Bronchial epithelial cell (primary cell): ENCODE measurements at places on chromosomes 2 and 18.
A peak's percentile ranks its signal among the peaks of the same experiment; 100 is the strongest.

GRCh38 chr2:239864247-239865058, 160.7 kb downstream of the NDUFA10 start:
- DNase-seq, result no peak

- DNase-seq, result peak; percentile 41
Measured at GRCh38 chr2:120779781-120780283, 44.2 kb downstream of the GLI2 start.

- DNase-seq, result peak; percentile 86
Measured at GRCh38 chr18:46152808-46153617, 48.8 kb downstream of the HAUS1 start.

GRCh38 chr2:221517696-221518151, 54.4 kb downstream of the EPHA4 start:
- DNase-seq, result peak; percentile 60

DNA sequence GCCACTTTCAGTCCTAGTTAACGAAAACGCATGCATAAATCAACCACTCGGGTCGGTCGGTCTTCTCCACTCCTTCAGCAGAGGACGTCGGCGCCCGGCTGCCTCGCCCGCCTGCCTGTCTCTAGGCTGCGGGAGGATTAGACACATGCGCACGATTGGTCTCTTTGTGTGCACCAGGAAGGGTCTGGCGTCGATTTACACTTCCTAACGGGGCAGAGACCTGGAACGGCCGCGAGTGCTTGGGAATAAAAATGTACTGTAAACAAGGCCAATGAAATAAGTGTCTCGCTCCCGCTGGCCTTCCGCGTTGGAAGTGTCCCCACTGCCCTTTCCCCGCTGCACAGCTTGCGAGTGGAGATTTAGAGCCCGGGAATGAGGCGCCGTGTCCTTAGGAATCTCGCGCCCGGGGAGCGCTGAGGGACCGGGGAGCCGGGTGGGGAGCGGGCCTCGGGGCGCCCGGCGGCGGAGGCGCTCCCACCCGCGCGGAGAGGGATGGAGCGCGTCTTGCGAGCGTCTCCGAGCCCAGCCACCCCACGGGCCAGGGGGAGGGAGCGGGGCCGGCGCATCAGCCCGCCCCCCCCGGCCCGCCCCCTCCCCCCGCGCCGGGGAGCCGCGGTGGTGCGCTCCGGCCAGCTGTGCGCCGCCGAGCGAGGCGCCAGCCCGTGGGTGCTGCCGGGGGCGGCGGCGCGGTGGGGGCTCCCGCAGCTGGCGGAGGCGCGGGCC, at the start of gene DOK6:
Gene DOK6 (plus strand): TSS at position 636 of the 723 bp plus-strand sequence.
- peak; percentile 4 for DNase-seq

GRCh38 chr2:157751462-157752058, 122.9 kb upstream of the ACVR1C start:
- DNase-seq, result peak; percentile 40

DNA sequence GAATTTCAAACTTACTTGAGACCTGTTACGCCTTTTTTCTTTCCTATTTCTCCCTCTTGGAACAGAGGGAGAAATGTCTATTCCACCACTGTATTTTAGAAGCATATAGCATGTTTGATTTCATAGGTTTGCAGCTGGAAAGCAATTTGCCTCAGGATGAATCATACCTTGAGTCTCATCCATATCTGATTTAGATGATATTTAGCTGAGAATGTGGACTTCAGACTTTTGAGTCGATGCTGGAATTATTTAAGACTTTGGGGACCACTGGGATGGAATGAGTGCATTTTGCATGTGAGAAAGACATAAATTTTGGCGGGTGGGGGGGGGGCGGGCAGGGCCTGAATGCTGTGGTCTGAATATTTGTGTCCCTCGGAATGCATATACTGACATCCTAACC, 282.7 kb upstream of the STON1 start:
- no peak for DNase-seq

- DNase-seq, result no peak
Measured at GRCh38 chr2:134122610-134123009, 131.3 kb upstream of the MGAT5 start.

GRCh38 chr2:27942612-27943547, 52.4 kb downstream of the BABAM2 start:
- DNase-seq, result no peak

GRCh38 chr2:73114273-73114867, 1.6 kb upstream of the RAB11FIP5 start:
- peak; percentile 36 for DNase-seq

GRCh38 chr18:70200286-70200685, 5.2 kb downstream of the RTTN start:
- DNase-seq, result no peak

DNA sequence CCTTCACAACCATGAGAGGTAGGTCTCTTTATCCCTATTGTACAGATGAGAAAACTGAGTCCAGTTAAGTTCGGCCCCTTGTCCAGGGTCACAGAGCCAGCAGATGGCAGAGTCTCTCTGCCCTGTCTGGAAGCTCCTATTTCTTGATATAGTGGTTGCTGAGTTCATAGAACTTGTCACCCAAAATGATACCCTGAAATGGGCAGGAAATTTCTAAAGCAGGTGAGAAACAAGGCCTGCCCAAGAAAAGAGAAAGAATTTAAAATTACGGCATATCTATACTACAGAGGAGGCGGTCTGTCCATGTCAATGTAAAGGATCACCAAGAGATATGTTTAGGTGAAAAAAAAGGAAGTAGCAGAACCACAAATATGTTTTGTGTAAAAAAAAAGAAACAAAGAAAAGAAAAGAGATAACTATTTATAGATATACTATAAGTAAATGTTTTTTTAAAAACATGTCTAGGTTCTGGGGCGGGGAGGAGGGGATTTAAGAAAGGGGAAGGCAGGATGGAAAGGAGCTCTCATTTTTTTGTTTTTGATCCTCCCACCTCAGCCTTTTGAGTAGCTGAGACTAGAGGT, 39.8 kb downstream of the MYO7B start:
- no peak for DNase-seq

- DNase-seq, result no peak
Measured at GRCh38 chr18:49934457-49934856, 121.1 kb upstream of the ACAA2 start.

DNA sequence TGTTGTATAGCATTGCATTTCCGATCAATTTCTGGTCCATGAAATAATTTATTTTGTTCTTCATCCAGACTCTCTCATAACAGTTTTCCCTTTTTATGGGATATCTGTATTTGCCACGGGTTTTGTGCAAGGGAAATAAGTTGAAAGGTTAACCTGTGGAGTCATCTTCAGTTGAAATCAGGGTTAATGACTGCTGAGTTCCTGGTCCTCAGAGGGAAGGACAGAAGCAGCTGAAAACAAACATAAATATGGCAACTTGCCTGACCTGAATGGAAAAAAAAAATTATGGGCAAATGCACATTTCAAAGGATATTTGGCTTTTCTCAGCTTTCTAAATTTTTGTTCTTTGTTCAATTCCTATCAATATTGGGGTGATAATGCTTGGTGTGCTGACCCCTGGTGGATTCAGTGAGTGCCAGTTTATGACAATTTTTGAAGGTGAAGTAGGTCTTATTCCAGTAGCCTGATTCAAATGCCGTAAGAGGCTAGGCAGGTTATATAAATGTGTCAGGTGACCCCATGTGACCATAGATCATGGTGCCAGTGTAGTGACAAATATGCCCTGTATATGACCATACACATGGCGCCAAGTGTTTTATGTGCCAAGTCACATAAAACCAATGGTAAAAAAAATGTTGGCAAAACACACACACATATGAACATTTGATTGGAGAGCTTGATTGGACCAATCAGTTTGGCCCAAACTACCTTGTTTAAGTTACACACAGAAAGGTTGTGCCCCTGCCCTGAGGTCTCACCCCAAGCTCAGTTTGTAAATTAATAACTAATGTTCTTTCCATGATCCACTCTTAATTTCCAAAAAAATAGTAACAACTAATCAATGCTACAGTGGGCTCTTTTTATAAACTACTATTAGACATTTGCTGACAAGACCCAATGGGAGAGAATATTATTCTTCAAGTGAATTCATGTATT, 47.6 kb upstream of the FAM124B start:
- peak; percentile 43 for DNase-seq

GRCh38 chr2:220282236-220282635, 654.8 kb downstream of the SLC4A3 start:
- DNase-seq, result peak; percentile 35

DNA sequence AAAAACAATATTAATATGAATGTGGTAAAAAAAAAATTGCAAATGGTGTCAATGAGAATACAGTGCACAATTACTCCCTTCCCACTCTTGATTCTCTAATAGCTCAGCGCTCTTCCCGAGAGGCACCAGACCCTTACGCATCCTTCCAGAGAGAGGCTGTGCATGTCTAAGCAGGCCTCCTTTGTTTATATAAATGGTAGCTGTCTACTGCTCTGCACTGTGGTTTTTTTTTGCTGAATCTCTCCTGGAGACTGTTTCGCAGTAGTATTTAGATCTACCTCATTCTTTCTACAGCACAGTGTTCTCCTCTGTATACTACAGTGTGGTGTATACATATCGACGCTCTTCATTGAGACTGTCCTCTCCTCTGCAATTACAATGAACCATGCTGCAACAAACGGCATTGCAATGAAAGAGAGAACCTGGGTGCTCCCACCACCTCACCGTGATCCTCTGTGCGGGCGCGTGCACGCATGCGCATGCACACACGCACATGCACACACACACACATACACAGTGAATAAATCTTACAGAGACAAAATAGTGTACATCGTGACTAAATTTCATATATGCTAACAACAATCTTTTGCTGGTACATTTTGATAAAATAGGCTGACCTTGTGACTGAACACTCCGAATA, 19.4 kb downstream of the SEPTIN10 start:
- DNase-seq, result peak; percentile 76

- peak; percentile 64 for DNase-seq
Measured at GRCh38 chr2:197972061-197972460, 167.7 kb downstream of the PLCL1 start.

DNA sequence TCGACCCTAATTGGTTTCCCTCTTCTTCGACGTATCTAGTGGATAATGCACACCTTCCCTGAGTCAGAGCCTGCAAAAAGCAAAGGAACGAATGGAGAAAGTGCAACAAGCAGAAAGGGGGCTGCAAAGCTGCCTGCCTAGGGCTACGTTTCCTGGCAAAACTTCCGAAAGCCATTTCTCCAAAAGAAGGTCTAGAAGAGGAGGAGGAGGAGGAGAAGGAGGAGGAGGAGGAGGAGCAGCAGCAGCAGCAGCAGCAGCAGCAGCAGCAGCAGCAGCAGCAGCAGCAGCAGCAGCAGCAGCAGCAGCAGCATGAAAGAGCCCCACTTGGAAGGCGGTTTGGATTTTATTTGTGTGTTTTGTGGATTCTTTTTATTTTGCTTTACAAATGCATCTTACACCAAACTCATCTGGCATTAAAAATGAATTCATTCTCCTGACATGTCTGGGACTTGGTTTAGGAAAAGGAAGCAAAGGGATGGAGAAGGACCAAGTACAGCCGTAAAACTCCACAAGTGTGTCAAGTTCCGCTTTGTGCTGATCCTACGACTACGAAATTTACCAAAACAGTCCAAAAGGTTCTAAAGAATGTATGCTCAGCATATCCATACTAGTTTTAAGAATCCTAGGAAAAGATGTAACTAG, 2.0 kb downstream of the TCF4 start:
- DNase-seq, result peak; percentile 20

- DNase-seq, result no peak
Measured at GRCh38 chr2:109174214-109174613, 45.2 kb downstream of the SH3RF3 start.

DNA sequence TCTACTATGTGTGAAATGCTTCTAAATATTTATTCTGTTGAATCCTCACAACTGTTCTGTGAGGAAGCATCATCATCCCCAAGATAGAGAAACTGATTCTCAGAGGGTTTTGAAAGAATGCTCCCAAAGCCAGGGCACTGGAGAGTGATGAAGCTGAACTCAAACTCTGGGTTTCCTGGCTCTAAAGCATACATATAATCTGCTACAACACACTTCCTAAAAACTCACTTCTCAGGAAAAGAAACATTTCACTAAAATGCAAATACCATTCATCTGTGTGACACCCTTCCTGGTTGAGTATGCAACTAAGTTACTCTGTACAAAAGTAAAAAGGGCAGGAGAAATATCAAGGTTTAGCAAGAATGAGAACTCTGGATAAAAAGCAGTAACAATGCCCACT, 58.6 kb downstream of the GRB14 start:
- DNase-seq, result no peak

GRCh38 chr2:134119713-134120405, 134.0 kb upstream of the MGAT5 start:
- peak; percentile 81 for DNase-seq

DNA sequence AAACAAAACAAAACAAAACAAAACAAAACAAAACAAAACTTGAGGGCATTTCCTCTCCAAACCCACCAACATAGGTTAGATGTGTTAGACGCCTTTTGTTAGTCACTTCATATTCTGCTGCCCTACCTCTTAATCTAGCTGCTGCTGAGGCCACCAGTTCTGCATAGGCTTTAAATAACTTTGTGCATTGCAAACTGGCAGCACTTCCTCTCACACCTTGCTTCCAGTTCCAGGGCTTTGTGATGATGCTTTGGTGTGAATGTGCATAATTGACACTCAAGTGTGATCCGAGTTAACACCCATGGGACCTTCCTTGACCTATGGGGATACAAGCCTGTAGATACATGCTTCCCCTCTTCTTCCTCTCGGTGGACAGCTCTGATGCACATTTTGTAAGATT, 2.3 kb upstream of the SERPINB11 start:
- DNase-seq, result no peak

GRCh38 chr2:85303780-85304531, 23.8 kb downstream of the TGOLN2 start:
- DNase-seq, result no peak

DNA sequence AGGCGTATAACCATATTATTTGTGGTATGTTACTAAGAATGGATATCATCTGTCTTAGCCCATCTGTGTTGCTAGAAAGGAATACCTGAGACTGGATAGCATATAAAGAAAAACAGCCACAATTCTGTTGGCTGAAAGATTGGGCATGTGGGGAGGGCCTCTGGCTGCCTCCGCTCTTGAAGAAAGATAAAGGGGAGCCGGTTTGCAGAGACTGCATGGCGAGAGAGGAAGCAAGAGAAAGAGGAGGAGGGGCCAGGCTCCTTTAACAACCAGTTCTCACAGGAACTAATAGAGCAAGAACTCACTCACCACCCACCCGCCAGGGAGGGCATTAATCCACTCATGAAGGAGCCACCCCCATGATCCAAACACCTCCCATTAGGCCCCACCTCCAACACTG, 29.2 kb upstream of the UXS1 start:
- no peak for DNase-seq

DNA sequence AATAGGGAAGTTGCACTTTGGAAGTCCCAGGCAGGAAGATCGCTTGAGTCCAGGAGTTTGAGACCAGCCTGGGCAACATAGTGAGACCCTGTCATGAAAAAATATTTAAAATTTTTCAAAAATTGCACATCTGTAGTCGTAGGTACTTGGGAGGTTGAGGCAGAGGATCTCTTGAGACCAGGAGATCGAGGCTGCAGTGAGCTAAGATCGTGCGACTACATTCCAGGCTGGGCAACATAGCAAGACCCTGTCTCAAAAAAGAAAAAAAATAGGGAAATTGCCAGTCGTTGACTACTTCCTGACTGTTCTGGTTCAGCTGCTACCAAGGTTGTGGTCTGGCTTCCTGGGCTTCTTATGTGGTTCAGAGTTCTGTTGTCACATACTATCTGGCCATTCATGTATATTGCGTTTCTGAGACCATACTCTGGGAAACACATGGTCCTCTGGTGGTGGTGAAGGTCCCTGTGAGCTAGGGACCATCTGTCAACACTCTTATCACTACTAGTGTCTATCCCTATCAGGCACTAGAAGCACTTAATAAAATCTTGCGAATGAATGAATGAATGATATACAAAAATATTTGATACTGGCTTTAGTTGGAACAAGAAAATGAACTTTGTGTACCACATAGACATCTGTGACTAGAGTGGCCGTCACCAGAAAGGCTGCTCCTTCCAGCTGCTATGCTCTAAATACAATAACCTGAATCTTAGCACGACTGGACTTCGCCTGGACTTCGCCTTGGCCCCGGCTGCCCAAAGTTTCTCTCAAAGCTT, 861 bp upstream of the KLHL23 start:
- no peak for DNase-seq
